ENCODE measurements at places on chromosomes 13 and 19.

DNA sequence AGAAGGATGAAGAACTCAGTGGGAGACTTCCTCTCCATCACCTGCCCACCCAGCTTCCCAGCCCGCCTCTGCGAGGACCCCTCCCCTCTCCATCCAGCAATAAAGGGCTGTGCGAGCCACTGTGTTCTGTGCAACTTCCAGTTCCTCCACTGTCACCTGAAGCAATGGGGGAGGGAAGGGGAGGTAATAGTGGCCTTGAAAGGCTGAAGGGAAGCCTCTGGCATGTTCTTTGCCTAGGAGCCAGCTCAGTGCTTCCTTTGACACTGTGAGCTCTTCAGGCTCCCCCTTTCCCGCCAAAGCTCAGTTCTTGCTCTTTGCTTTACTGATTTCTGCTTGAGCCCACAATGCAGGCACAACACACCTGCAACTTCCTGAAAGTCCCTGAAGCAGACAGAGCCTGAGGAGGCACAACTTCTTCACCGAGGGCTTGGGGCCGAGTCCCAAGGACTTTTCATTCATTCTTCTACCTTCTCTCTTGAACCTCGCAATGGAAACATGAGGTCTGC is 73.2 kb upstream of the DOCK9 start:
- no peak for DNase-seq

DNA sequence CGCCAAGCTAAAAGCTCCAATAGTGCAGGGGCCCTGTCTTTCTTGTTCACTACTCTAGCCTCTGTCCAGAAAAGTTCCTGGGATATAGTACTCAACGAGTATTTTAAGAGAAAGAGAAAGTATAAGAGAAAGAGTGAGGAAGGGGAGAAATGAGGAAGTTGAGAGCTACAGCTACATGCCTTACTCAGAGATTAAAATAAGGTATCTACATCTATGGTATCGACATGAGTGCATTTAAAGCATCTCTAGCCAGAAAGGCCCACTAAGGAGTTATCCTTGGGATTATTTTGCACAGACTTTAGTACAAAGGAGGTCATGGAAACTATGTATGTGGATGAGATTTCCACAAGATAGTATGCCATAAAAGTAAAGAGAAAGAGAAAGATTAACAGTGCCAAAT is 28.5 kb downstream of the MYCBP2 start:
- no peak for DNase-seq

- no peak for DNase-seq
These were observed 22.3 kb downstream of the PEPD start for GRCh38 chr19:33499248-33499647.

- DNase-seq, result no peak
These were observed 12.0 kb upstream of the TNFSF11 start for GRCh38 chr13:42561752-42562467.

- no peak for DNase-seq
These were observed 185.8 kb upstream of the TSHZ3 start for GRCh38 chr19:31534786-31535657.

GRCh38 chr13:37918751-37919150 is 49.2 kb upstream of the TRPC4 start:
- DNase-seq, result no peak

DNA sequence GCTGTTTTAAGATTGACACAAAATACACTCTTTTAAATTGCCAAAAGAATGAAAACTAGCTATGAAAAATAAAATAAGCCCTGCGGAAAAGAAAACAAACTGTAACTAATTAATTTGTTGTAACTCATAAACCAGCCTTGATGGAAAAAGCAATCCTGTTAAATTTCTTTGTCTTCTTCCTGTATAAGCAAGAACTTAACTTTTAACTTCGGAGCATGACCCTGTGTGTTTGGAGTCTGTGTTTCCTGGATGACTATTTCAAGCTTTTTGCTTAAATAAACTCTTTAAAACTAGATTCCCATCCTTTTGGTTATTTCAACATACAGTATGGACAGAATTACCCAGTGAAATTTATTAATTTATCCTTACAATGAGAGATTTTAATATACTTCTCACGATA is 122.6 kb downstream of the TNFRSF19 start:
- DNase-seq, result no peak

- DNase-seq, result no peak
These were observed 534.4 kb downstream of the IRS2 start for GRCh38 chr13:109251956-109252355.

DNA sequence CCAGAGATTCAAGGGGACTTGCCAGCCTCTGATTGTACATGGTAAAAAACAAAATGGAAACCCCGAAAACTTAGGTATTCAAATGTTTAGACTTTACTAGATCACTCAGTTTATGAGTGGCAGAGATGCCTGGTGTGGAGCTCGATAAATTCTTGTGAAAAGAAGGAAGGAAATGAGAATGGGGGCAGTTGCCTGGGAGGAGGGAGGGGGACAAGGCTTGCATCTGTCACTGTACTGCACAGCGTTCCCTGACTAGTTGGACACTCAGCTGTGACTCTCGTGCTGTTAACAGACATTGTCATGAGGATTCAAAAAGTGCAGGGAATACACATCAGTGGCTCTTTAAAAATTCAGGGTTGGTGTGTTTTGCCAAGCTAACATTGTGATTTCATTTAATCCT is 232.9 kb downstream of the ZIC5 start:
- no peak for DNase-seq
